ENCODE measurements at places on chromosomes 3 and 15. TPM values are rescaled to one million over a fixed set of nuclear protein-coding genes. Genes with fewer than 3 reads are reported as not detected.

TTC21A gene
- 4.1 TPM for total RNA-seq

TRA2B gene
- total RNA-seq: 631 TPM

GRCh38 chr3:174318181-174318580, 541.0 kb upstream of the NAALADL2 start:
- DNase-seq: no peak

GADL1 gene
- total RNA-seq: not detected

DNA sequence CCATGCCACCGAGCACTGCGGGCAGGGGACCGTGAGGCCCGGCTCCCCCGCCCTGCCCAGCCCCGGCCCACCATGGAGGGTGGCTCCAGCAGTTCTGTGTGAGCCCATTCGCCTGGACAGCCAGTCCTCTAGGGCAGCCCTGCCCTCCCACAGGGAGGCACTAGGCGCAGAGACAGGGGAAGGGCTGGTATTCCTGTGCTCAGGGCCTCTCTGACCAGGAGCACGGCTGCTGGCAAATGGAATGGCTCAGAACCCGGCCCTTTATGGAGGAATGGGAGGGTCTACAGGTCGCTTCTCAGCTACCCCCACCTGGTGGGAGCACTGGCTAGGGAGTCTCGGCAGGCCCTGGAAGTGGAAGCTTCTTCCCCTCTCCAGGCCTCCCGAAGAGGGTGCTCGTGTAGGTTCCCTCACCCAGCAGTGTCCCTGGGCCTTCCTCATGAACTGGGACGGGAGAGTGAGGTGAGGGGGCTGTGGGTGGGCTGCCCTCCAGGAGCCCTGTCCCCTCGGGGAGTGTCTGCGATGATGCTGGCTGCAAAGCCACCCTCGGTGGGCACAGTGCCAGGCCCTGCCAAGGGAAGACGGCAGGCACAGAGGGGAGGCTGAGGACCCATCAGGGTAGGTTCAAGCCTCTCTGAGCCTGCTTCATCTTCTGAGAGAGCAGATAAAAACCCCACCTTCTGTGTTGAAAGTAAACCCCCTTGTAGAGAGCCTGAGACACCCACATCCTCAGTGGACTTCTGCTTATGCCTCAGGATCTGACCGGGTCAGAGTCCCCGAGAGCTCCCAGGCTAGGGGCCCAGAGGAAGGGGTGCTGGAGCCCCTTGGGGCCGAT, 1.5 kb downstream of the MELTF start:
- DNase-seq: no peak

- DNase-seq: no peak
Measured at GRCh38 chr15:57114070-57114469, 195.6 kb downstream of the TCF12 start.

- no peak for DNase-seq
Measured at GRCh38 chr3:193229851-193230420, 11.1 kb upstream of the PLAAT1 start.

ERC2 gene
- not detected for total RNA-seq

DNA sequence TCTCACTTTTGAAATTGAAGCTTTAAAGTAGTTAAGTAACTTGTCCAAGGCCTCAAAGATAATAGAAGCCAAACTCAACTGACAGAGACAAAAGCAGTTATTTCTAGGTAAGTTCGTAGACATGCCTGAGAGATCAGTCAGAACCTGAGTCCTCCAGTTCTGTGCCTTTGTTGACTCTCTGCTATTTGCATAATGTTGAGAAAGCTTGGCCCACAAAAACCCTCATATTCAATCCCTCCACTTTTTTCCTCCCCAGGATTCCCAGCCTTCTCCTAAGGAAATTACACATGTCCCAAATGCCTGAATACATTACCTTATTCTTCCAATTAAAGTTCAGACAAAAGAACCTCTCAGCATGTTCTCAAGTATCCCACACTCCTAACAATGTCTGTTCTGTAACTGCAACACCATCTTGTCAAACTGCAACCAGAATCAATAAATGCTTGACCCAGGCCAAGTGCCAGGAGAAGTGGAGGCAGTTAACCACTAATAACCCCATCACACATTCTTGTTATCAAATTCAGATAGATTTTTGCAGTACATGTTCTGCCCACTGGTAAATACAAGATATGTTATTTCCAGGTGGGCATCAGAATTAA, 217.8 kb downstream of the LRRC3B start:
- no peak for DNase-seq

ZNF609 gene
- total RNA-seq: 39.0 TPM

C3orf85 gene
- total RNA-seq: not detected

DNA sequence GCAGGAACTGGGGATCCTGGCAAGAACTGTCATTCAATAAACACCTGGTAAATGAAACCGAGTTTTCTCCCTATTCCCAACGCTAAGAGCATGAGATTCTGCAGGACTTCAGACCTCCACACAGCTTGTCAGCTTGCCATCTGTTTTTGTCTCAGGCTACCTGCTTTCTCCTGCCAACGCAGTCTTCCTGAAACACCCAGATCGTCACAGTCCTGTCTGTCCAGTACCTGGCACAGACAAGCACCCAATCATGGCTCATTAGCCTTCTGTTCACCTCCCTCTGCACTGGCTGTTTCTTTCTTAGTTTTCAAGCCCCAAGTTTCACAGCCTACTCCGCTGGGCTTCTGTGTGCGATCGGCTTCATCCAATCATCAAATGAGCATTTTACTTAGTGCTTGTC, 5.0 kb downstream of the SLC12A8 start:
- DNase-seq: no peak

PLSCR4 gene
- not detected for total RNA-seq

- no peak for DNase-seq
Measured at GRCh38 chr3:61820306-61820992, 259.1 kb downstream of the PTPRG start.

DNA sequence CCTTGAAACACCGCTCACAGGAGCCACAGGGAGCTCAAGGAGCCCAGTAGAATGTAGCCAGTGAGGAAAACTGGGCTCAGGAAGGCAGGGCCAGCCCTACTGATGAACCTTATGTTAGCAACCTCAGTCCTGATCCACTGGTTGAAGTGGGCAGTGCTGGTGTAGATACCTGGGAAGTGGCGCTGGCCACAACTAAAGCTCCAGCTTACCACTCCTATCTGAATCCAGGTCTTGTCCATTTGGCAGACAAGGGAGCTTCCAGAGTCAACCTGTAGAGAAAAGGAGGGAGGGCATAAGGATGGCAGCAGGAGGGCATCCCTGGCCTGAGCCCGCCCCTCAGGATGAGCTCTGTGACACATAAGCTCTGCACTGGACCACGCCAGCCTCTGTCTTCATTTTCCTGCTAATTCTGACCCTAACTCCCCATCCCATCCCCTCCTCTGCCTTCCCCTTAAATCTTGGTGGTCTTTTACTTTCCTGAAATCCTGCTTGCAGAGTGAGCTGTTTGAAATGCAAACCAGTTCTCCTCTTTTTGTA, 2.1 kb upstream of the PRSS50 start:
- DNase-seq: no peak

PLA2G4E gene
- total RNA-seq: not detected

DNA sequence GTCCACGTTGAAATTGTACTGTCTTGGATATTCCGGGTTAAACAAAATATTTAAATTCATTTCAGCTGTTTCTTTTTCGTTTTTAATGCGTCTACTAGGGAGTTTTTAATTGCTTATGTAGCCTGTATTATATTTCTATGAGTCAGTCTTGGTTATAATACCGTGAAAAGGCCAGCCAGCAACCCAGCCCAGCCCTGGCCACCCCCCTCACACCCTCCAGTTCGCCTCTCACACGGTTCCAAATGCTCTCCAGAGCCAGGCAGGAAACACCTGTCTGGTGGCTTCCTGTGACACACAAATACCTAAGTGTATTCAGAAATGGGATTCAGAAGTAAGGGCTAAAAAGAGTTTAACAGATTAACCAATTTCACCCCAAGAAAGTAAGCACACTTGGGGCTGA, 4.4 kb downstream of the SH3BP5 start:
- DNase-seq: peak; percentile 68

GRCh38 chr3:129119365-129120100, 2.1 kb downstream of the RAB43 start:
- peak; percentile 14 for DNase-seq

C2CD4A gene
- 0.17 TPM for total RNA-seq

- no peak for DNase-seq
Measured at GRCh38 chr3:43704697-43705096, 14.0 kb downstream of the ABHD5 start.

DNA sequence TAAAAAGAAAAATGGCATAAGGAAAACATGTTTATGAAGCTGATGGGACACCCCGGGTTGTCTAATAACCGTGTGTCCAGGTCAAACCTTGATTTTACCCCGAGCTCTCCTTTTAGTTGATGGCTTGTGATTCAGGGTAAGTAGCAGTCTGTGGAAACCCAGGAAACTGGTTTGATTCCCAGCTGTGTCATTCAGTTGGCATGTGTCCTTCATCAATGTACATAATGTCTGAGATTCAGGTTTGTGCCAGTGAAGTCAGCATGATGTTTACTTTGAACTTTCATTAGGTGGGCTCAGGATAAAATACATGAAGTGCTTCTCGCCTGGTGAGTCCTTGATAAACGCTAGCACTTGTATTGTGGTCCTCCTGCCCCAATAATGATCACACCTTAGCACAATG, 4.3 kb upstream of the COPG1 start:
- DNase-seq: no peak

POMGNT2 gene
- total RNA-seq: 2.0 TPM

- DNase-seq: no peak
Measured at GRCh38 chr15:81388436-81388770, 14.4 kb upstream of the TMC3 start.

DNA sequence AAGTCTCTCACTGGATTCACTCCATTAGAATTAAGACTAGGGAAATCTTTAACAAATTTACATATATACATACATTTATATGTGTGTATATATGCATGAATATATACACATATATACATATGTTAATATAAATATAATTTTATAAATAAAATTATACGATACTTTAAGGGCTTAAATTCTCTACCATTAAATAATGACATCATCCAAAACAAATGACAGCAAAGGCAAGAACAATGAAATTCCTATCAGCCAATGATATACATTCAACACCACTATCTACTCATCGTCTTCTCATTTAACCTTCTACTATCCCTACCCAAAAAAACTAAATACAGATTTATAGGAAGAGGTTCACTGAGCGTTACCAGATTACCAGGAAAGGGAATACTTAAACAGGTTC, 152.0 kb downstream of the VPS13C start:
- no peak for DNase-seq

- no peak for DNase-seq
Measured at GRCh38 chr3:132368962-132369361, 48.3 kb upstream of the DNAJC13 start.

- DNase-seq: no peak
Measured at GRCh38 chr15:48974882-48975281, 11.2 kb upstream of the SHC4 start.

MEX3B gene
- total RNA-seq: 1.6 TPM

- no peak for DNase-seq
Measured at GRCh38 chr15:91950631-91951329, 97.3 kb downstream of the SLCO3A1 start.

- no peak for DNase-seq
Measured at GRCh38 chr3:36211652-36211999, 168.7 kb upstream of the STAC start.

- DNase-seq: no peak
Measured at GRCh38 chr3:71142441-71143161, 440.9 kb downstream of the FOXP1 start.

- no peak for DNase-seq
Measured at GRCh38 chr3:41102053-41102556, 97.2 kb upstream of the CTNNB1 start.

GRCh38 chr3:36446276-36446675, 66.0 kb downstream of the STAC start:
- no peak for DNase-seq

APOD gene
- total RNA-seq: not detected

GRCh38 chr3:49351521-49352011, 6.6 kb downstream of the GPX1 start:
- DNase-seq: no peak

- no peak for DNase-seq
Measured at GRCh38 chr15:59242649-59243048, 36.0 kb downstream of the LDHAL6B start.

DNA sequence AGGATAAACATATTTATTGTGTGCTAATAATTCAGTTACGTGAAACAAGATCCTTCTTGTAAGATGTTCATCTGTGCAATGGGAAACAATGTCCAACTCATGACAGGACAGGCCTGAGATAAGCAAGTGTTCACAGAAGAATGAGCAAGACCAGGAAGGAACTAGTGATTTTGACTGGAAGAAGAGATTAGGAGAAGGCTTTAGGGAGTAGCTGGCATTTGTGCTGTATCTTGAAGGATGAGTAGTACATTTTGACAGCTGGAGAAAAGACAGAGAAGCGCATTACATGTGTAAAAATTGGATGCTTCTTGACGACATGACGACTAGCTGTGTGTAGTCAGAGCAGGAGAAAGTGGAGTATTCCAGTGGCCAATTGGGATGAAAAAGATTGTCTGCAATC, 48.4 kb downstream of the GBE1 start:
- DNase-seq: no peak

CLDN11 gene
- not detected for total RNA-seq

DNA sequence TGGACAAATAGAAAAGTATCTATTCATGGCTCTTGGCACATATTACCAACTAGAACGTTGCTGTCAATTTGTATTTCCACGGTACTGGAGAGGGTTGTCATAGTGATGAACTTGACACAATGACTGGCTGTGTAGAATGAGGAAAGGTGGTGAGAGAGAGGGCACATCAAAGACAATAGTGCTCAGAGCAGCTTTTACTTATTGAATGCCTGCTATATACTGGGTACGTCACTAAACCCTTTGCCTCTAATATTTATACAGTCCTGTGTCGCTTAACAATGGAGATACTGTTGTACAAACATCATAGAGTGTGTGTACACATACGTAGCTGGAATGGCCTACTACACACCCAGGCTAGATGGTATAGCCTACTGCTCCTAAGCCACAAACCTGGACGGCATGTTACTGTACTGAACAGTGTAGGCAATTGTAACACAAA, 8.3 kb downstream of the TMPRSS7 start:
- DNase-seq: no peak

DNA sequence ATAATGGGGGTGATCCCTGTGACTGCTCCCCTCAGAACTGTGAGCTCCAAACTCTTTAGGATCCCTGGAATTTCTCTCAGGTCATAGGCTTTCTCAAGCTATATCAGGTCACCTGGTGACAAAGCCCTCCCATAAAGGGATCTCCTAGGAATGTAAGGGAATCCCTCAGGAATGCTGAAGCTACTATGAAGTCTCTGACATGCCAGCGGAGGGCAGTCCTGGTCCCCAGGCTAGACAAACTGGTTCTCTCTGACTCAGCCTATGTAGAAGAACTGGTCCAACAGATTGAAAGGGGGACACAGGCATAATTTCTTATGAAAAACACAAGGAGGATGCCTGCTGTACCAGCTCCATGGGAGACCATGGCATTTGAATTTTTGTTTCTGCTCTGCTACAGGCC, 6.7 kb downstream of the LPCAT4 start:
- no peak for DNase-seq

GRCh38 chr15:45648521-45649200, 13.8 kb downstream of the SQOR start:
- no peak for DNase-seq

DNA sequence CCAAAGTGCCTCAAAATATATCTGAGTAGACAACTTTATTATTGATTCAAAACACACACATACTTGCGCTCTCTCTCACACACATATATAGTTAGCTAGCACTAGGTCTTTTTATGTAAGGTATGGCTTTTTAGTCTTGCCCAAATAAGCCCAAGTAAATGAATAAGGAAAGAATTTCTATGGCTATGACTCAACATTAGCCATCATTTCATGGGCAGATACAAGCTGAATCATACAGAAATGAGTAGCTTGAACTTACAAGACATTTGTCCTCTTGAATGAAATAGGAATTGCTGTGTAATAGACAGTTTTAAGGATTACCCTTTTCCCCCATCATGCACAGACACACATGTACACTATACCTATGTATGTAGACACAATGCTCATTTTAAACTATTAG, 4.9 kb downstream of the CADPS start:
- DNase-seq: no peak
